Naive thymus-derived CD8-positive, alpha-beta T cell (primary cell): ENCODE measurements at places on chromosomes 7 and 10.

GRCh38 chr7:151408839-151409666 is 785 bp downstream of the WDR86 start:
- peaks cover 24% of the 10 kb centered on the region for H3K4me1 ChIP-seq
- peak; percentile 83 for DNase-seq
- H3K27me3 ChIP-seq: peaks cover 13% of the 10 kb centered on the region
- H3K4me3 ChIP-seq: peak overlapping the region; percentile 83

- DNase-seq: no peak
- H3K36me3 ChIP-seq: no peaks in the 10 kb centered on the region
- H3K27me3 ChIP-seq: no peaks in the 10 kb centered on the region
- H3K27ac ChIP-seq: no peak overlapping the region
- no peak overlapping the region for H3K4me3 ChIP-seq
Measured at GRCh38 chr7:81175275-81175940, 256.6 kb upstream of the SEMA3C start.

DNA sequence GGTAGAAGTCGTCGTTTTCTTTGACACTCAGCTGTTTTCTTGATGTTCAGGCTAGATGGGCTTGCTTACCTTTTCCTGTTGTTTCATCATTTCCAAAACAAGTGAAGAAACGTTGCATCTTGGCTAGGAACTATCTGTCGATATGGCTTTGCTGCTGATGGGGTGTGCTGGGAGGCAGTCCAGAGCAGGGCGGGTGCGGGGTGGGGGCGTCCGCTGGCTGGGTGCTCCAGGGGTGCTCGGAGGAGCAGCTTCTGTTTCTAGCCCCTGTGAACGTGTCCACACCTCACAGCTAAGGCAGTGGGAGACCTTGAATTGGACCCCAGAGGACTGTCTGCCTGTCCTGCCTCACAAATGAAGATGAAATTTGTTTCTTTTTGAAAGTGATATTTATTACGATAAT is 7.6 kb upstream of the SUN1 start:
- H3K27me3 ChIP-seq: no peaks in the 10 kb centered on the region
- peaks cover 2% of the 10 kb centered on the region for H3K36me3 ChIP-seq
- no peak overlapping the region for H3K4me3 ChIP-seq
- no peak overlapping the region for H3K27ac ChIP-seq

GRCh38 chr7:98357751-98358161 is 43.1 kb downstream of the BAIAP2L1 start:
- no peaks in the 10 kb centered on the region for H3K36me3 ChIP-seq
- no peaks in the 10 kb centered on the region for H3K27me3 ChIP-seq
- no peak for DNase-seq
- H3K27ac ChIP-seq: no peak overlapping the region
- no peak overlapping the region for H3K4me3 ChIP-seq

GRCh38 chr10:35226507-35226906 is 99.9 kb downstream of the CREM start:
- H3K27ac ChIP-seq: no peak overlapping the region
- no peak overlapping the region for H3K4me3 ChIP-seq
- H3K27me3 ChIP-seq: no peaks in the 10 kb centered on the region
- H3K4me1 ChIP-seq: no peaks in the 10 kb centered on the region
- DNase-seq: no peak
- no peaks in the 10 kb centered on the region for H3K36me3 ChIP-seq

- no peaks in the 10 kb centered on the region for H3K36me3 ChIP-seq
- H3K27me3 ChIP-seq: peaks cover 8% of the 10 kb centered on the region
- peaks cover 4% of the 10 kb centered on the region for H3K4me1 ChIP-seq
- no peak overlapping the region for H3K27ac ChIP-seq
Measured at GRCh38 chr10:18400201-18400905, 251.0 kb downstream of the NSUN6 start.

GRCh38 chr7:7321681-7322080 is 139.3 kb downstream of the C1GALT1 start:
- H3K4me1 ChIP-seq: peaks cover 6% of the 10 kb centered on the region
- DNase-seq: no peak
- no peak overlapping the region for H3K27ac ChIP-seq

GRCh38 chr7:131103997-131104396 is 223.7 kb upstream of the MKLN1 start:
- no peaks in the 10 kb centered on the region for H3K27me3 ChIP-seq
- no peak for DNase-seq
- peaks cover 9% of the 10 kb centered on the region for H3K36me3 ChIP-seq

DNA sequence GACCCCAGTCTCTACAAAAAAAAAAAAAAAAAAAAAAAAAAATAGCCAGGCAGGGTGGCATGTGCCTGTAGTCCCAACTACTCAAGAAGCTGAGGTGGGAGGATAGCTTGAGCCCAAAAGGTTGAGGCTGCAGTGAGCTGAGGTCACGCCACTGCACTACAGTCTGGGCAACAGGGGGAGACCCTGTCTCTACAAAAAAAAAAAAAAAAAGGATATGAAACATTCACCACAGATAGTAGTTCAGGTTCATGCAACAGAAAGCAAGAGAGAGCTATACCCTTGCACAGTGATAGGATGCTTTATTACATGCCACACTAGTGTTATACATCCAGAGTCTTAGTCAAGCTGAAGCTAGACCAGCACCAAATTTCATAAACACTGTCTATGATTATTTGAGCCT is 148.4 kb upstream of the KAT6B start:
- no peaks in the 10 kb centered on the region for H3K27me3 ChIP-seq
- H3K4me1 ChIP-seq: peaks cover 9% of the 10 kb centered on the region
- DNase-seq: no peak
- no peak overlapping the region for H3K4me3 ChIP-seq

DNA sequence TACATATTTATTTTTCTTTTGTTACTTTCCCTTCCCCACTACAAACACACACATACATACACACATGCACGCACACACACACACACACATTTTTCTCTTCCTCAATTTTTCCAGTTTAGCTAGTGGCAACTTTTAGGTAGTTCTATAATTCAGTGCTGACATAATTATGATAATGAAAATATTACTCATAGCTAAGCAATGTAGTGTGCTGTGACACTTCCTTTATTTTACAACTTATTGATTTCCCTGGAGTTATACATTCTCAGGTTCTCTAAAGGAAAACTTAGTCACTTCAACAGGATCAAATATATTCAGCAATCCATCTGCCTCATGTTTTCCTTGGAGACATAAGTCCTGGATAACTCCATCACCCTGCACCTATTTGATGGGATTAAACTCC is 151.6 kb downstream of the CACNA2D1 start:
- H3K27me3 ChIP-seq: no peaks in the 10 kb centered on the region
- H3K4me1 ChIP-seq: no peaks in the 10 kb centered on the region
- H3K27ac ChIP-seq: no peak overlapping the region
- no peak for DNase-seq

DNA sequence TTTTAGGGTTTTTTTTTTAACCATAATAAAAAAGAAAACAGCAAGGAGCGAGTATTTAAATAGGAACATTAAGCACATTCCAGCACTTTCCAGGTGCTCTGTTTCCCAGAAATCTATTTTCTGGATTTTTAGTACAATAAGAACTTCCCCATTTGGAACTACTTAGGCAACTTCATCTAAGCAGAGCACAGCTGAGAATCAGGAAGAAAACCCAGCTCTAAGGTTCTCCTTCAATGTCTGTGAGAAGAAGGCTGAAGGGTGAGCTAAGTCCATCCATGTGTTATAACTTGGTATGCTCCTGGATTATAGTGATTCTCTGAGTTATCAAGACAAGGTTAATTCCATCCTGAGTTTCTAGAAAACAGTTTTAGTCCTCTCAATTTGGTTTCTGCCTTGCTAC is 181.9 kb downstream of the CYP26A1 start:
- DNase-seq: no peak
- H3K36me3 ChIP-seq: no peaks in the 10 kb centered on the region
- H3K4me1 ChIP-seq: no peaks in the 10 kb centered on the region
- peaks cover 1% of the 10 kb centered on the region for H3K27me3 ChIP-seq

DNA sequence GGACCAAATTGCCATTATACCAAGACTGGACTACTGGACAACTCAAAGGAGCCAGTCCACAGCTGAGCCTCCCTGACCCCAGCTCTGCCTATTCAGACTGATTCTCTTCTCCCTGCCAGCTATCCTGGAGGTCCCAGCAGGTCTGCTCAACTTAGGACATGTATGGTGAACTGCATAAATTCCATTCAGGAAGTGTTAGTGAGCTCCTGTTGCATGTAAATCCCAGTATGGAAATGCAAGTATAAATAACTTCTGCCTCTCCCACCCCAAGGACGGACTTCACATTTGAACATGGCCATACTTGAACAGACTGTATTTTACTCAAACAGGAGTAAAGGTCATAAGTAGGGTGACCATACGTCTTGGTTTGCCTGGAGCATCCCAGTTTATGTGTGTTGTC is 128.4 kb downstream of the CHCHD3 start:
- H3K27ac ChIP-seq: no peak overlapping the region
- DNase-seq: no peak
- H3K27me3 ChIP-seq: no peaks in the 10 kb centered on the region
- peaks cover 16% of the 10 kb centered on the region for H3K36me3 ChIP-seq

DNA sequence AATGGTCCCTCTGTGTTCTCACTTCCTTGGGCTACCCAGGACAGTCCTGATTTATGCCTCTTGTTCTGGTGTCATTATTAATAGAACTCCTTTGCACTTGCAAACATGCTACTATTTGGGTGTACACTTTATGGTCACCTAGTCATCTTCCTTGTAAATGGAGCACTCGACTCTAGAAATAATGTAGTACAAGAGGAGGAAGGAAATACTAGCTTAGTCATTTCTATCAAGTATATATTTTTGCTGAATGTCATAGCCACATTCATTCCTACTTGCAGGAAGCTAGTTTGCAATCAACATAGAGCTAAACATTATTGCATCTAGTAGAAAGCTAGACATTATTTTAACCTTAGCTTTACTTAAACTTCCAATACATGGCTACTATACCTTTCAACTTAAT is 335.3 kb downstream of the MAGI2 start:
- no peak for DNase-seq
- H3K36me3 ChIP-seq: no peaks in the 10 kb centered on the region
- H3K27me3 ChIP-seq: no peaks in the 10 kb centered on the region
- H3K27ac ChIP-seq: no peak overlapping the region

DNA sequence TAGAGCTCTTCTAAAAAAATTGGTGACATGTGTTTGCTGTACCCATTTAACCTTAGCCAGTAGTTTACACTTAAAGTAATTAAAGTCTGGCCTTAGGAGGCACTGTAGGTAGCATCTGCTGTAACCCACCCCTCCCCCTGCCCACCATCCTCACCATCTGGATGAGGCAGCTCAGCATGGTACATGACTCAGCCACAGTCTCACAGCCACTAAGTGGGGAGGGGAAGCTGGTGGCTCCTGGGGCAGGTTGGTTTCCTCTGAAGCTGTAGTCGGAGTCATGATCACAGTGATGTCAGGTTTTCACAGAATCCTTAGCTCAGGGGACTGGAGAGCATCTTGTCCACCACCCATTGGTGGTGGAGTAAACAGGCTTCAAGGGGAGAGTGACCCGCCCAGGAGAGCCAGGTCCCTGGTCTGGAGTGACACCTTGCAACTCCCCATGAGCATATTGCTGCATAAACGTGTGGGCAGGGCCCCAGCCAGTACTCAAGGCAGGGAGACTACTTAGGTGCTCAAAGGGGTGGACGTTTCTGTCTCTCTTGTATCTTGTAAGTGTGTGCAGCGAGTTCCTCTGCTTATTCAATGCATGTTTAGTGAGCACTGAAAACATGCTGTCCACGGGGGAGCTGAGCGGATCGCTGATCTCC is 125.9 kb downstream of the GRK5 start:
- no peaks in the 10 kb centered on the region for H3K36me3 ChIP-seq
- H3K4me1 ChIP-seq: peaks cover 6% of the 10 kb centered on the region
- peak overlapping the region; percentile 24 for H3K27ac ChIP-seq
- H3K27me3 ChIP-seq: no peaks in the 10 kb centered on the region
- H3K4me3 ChIP-seq: no peak overlapping the region

GRCh38 chr10:88262591-88263234 is 320.4 kb downstream of the RNLS start:
- no peak overlapping the region for H3K4me3 ChIP-seq
- H3K27ac ChIP-seq: no peak overlapping the region
- no peak for DNase-seq

- peaks cover 9% of the 10 kb centered on the region for H3K27me3 ChIP-seq
- no peak for DNase-seq
- H3K27ac ChIP-seq: no peak overlapping the region
- no peaks in the 10 kb centered on the region for H3K4me1 ChIP-seq
- no peaks in the 10 kb centered on the region for H3K36me3 ChIP-seq
- no peak overlapping the region for H3K4me3 ChIP-seq
Measured at GRCh38 chr10:63027531-63027930, 105.6 kb upstream of the NRBF2 start.

DNA sequence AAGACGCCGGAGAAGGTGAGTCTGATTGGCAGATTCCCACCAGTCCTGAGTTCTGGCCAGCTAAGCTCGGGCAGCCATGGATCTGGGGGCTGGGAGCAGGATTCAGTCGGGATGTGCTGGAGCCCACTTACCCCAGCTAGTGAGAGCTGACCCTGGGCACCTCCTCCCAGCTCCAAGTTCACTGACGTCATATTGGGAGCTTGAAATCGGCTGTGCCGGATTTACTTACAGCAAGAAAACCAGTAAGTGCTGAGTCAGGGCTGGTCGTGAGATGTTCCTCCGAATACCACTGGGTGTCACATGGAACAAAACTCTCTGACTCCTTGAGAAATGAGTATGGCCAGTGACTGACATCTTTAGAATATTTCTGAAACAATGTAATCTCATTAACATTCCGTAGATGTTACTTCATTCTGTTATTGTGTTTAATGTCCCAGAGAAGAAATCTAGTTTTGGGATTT is 621.2 kb downstream of the SDK1 start:
- H3K4me1 ChIP-seq: peaks cover 4% of the 10 kb centered on the region
- no peaks in the 10 kb centered on the region for H3K36me3 ChIP-seq
- no peaks in the 10 kb centered on the region for H3K27me3 ChIP-seq
- no peak for DNase-seq
- no peak overlapping the region for H3K27ac ChIP-seq

GRCh38 chr10:89327803-89328441 is at the start of gene IFIT3:
Gene IFIT3 (plus strand): TSS chr10:89327997. CDS start chr10:89328074, 77 bp downstream.
- H3K4me1 ChIP-seq: peaks cover 57% of the 10 kb centered on the region
- DNase-seq: no peak
- peaks cover 5% of the 10 kb centered on the region for H3K27me3 ChIP-seq
- peak within 1 kb of the TSS; percentile 97 for H3K27ac ChIP-seq

GRCh38 chr10:131944412-131944811 is 37.3 kb downstream of the BNIP3 start:
- peaks cover 23% of the 10 kb centered on the region for H3K36me3 ChIP-seq
- peaks cover 5% of the 10 kb centered on the region for H3K4me1 ChIP-seq
- H3K4me3 ChIP-seq: no peak overlapping the region
- H3K27me3 ChIP-seq: no peaks in the 10 kb centered on the region
- DNase-seq: no peak
